Umbilical cord (tissue), 2 donors: ENCODE measurements at places on chromosomes 1 and 21.
A peak's percentile ranks its signal among the peaks of the same experiment; 100 is the strongest.

DNA sequence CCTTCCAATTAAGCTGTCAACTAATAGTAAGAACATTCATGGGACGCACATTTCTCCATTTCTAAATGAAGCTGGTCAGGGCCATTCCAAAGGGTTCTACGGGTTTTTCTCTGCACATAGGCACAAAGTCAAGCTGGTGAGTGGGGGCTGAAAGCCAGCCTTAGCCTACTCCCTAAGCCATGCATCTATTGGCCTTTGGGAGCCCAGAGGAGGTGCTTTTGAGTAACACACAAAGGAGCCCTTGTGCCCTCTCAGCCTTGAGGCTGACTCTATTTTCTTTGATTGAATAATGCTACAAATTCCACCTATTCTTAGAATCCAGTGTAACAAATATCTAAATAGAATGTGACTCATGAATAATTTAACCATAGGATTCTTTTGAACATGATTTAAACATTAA is 73.6 kb downstream of the RGS13 start:
- DNase-seq: no peak

- no peak for DNase-seq
These were observed 15.3 kb downstream of the RNF187 start for GRCh38 chr1:228502522-228502921.

DNA sequence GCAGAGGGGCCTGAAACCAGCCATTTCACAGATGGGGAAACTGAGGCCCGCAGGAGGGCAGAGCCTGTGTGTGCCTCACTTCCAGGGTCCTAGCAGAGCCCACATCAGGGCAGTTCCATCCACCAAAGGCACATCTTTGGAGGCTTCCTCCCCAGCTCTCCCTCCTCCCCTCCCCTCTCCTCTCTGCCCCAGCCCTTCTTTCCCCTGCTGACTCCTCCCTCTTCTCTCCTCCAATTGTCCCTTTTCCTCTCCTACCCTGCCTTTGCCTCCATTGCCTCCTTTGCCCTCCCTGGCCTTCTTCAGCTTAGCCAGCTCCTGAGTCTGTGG is 56.6 kb downstream of the TMEM53 start:
- DNase-seq: no peak

- peak; percentile 79 for DNase-seq
These were observed 81.1 kb upstream of the AK4 start for GRCh38 chr1:65066766-65067490.

- no peak for DNase-seq
These were observed 84.9 kb upstream of the CXADR start for GRCh38 chr21:17427831-17428483.

DNA sequence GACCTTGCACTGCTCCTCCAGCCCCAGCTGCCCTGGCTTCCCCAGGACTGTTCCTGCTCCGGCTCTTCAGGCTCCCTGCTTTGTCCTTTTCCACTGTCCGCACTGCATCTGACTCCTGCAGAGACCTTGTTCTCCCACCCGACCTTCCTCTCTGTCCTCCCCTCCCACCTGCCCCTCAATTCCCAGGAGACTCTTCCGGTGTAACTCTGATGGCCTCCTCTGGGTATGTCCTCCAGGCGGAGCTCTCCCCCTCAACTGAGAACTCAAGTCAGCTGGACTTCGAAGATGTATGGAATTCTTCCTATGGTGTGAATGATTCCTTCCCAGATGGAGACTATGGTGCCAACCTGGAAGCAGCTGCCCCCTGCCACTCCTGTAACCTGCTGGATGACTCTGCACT is 550 bp downstream of the ACKR1 start:
- DNase-seq: no peak

GRCh38 chr1:15708486-15709137 is 24.5 kb downstream of the PLEKHM2 start:
- DNase-seq: no peak

DNA sequence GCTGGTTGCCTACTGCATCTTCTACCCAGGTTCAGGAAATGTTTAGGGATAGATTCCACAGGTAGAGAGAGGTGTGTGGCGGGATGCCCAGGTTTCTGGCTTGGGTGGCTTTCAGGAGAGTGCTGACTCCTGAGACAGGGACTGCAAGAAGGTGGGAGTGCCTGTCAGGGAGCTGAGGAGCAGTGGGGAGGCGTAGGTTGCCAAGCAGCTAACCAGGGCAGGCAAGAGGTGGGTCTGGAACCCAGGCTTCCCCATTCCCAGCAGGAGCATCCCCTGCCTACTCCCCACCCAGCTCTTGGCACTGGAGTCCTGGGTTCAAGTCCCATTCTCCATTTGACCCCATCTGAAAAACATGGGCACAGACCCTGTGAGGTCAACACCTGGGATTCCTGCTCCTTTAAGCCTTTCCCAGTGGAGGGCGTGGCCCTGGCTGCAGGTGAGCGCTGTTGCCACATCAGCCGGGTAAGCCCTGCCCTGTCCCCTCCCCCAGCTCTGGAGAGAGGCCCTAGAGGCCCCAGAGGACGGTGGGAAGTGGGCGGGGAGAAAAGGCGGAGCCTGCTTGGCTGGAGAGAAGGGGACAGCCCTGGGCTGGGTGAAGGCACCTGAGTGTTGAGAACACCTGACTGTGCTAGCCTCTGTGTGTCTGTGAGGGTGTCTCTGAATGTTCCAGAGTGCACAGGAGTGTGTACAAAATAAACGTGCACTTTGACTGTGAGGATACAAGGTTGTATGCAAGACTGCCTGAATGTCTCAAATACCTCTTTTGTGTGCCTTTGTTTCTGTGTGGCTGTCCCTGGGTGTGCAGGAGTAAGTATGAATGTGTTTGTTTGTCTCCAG is 14.0 kb upstream of the SYNC start:
- DNase-seq: peak; percentile 81

GRCh38 chr21:44868707-44869106 is 4.8 kb downstream of the PTTG1IP start:
- no peak for DNase-seq

GRCh38 chr1:32221581-32221979 is 573 bp downstream of the TMEM234 start:
- DNase-seq: no peak

- DNase-seq: no peak
These were observed 639.6 kb upstream of the ZP4 start for GRCh38 chr1:238530209-238530851.

GRCh38 chr1:40316595-40317393 is at the start of gene COL9A2:
COL9A2 (minus strand) TSS chr1:40317286; CDS start chr1:40317197, 89 bp downstream.
- DNase-seq: peak; percentile 72

DNA sequence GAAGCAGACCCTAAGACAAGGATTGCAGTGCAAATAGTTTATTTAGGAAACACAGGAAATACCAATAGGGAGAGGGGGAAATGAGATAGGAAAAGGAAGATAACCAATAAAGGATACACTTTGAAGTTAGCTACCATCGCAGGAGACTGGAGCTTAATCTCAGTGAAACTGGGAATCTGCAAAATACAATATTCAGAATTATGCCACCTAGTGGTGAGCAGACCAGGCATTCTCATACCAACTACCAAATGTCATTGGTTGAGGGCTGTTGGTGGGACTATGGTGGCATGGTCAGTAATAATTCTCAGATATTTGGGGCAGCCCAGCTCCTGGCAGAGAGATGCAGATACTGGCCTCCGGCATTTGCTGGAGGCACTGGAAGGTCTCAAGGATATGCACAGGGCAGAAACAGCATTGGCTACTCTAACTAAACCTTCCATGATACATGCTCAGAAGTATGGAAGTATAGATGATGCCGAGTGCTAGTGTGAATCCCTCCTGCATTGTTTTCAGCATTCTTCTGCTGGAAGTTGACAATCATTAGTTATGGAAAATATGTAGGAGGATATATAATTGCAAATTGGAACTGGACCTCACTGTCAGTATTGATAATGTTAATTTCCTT is 11.8 kb upstream of the ZFP69B start:
- no peak for DNase-seq

DNA sequence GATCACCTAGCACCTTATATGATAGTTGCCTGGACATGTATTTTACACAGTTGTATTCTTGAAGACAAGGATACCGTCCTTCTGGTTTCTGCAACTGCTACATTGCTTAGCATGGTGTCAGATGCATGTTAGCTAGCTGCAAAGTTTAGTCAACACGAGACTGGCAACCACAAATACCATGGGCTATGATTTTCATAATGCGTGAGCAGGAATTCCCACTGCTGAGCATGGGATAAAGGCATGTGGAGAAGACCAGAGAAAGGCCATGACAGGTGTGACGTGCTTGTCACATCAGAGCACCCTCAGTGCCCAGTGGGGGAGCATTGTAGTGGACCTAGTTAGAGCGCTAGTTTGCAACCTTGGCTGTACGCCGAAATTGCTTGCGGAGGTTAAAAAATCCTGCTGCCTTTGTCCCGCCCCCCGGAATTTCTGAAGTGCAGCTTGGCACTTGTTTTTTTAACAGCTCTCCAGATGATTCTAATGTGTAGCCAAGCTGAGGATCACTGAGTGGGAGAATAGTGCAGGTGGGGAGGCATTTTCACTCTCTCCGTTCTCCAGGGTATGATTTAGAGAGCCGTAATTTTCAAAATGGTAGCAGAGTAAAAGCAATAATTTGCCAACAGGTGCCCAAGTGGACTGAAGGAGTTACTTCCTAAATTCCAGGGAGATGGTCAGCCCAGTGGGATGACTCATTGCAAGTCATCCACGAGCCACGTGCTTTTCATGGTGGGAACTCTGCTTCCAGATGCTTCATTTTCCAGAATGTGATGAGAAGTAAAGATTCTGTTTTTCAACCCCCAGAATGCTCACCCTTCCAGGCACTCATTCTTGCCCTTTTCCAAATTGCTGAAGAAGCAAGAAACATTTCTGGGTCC is 81.0 kb downstream of the CNIH3 start:
- DNase-seq: no peak

- DNase-seq: no peak
These were observed 35.4 kb downstream of the UBE2G2 start for GRCh38 chr21:44766014-44766817.

- no peak for DNase-seq
These were observed at the start of gene HOOK1 for GRCh38 chr1:59814901-59815825. HOOK1 (plus strand) TSS chr1:59814949; CDS start chr1:59815118, 169 bp downstream.

GRCh38 chr1:162660574-162660973 is 28.3 kb downstream of the DDR2 start:
- no peak for DNase-seq

GRCh38 chr1:52662645-52663313 is 29.8 kb downstream of the SHISAL2A start:
- peak; percentile 84 for DNase-seq

- no peak for DNase-seq
These were observed at the start of gene SH2D1B for GRCh38 chr1:162412002-162412401. SH2D1B (minus strand) TSS chr1:162412136; CDS start chr1:162412016, 120 bp downstream.

- DNase-seq: no peak
These were observed 438 bp downstream of the MRPS6 start for GRCh38 chr21:34073749-34074282.

- peak; percentile 35 for DNase-seq
These were observed 89.3 kb downstream of the ITPKB start for GRCh38 chr1:226649780-226650179.

- DNase-seq: no peak
These were observed 22.1 kb upstream of the SDC3 start for GRCh38 chr1:30930631-30931173.

GRCh38 chr21:32315511-32316281 is 17.0 kb downstream of the MRAP start:
- no peak for DNase-seq

DNA sequence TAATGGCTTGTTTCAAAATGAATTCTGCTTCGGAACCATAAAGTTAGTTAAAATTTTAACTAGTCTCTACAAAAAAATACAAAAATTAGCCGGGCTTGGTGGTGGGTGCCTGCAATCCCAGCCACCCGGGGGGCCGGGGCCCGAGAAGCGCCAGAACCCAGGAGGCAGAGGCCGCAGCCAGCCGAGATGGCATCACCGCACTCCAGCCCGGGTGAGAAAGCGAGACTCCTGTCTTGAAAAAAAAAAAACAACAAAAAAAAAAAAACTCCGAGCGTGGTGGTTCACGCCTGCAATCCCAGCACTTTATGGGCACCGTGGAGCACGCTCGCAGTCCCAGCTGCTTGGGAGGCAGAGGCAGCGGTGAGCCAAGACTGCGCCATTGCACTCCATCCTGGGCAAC is 781.4 kb downstream of the BRINP3 start:
- no peak for DNase-seq

GRCh38 chr1:90717356-90717664 is 208 bp upstream of the BARHL2 start:
- no peak for DNase-seq

GRCh38 chr1:209531006-209531405 is 52.5 kb upstream of the CAMK1G start:
- no peak for DNase-seq

DNA sequence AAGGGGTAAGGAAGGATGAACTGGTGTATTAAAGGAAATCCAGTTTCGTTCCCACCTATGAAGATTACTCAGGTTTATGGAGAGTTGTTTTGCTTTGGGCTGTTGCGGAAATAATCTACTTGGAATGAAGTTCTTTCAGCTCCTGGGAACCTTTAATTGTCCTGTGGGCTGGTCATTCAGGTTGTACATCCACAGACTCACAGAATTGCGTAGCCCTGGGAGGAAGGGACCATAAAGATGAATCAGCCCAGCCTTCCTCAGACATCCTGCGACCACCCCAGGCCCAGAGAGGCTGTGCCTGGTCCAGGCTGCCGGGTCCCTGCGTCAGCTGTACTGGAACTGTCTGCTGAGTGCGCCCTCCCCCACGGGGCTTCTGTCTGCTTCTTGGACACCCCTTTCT is 72.7 kb downstream of the GALNT2 start:
- no peak for DNase-seq

DNA sequence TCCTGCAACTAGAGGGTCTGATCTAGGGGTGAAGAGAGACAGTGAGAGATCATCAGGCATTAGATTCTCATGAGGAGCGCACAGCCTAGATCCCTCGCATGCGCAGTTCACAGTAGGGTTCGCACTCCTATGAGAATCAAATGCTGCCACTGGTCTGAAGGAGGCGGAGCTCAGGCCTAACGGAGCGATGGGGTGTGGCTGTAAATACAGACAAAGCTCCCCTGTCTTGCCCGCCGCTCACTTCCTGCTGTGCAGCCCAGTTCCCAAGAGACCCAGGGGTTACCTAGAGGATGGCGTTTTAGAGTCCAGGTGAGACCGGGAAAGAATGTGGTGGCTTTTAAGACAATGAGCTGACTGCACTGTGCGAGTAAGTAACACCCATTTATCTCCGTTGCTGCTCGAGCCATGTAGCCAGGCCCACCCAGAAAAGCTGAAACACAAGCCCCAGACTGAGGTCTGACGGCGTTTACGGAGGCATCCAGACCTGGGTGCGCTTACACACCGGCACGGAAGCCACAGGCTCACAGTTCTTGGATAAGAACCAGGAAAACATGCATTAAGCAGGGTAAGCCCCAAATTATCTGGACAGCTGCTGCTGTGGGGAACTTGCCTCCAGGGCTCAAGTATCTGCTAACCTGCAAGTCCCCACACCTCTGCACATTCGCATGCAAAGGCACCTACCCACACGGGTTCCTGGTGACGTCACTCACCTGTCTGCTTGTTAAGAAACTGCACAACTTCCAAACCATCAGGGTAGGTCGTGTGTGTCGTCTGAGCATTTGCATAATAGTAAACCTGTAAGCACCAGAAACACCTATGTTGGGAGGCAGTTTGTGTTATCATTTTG is 12.5 kb downstream of the TCP10L start:
- DNase-seq: peak; percentile 9

DNA sequence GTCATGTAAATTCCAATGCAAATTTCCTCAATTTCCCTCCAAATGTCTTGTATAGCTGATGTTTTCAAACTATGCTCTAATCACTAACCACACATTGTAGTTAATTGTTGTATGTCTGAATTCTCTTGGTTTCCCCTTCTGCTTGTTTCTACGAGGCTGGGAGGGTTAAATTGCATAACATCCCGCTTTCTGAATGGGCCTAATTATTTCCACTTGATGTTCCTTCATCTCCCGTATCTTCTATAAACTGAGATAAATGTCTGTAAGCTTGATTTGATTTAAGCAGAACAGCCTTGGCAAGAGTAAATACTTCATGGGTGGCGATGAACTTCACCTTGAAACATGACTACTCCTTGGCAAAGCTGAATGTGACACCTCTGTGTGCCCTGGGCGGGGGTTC is 72.2 kb downstream of the SERINC2 start:
- no peak for DNase-seq
